Midbrain (tissue), 1 donor: ENCODE measurements at places on chromosomes 13 and 19.

GRCh38 chr13:69857183-69857821 lies 250.3 kb upstream of the ATXN8OS start:
- peak; percentile 20 for DNase-seq

- DNase-seq: no peak
Measured at GRCh38 chr19:1336079-1336684, 47.5 kb upstream of the NDUFS7 start.

DNA sequence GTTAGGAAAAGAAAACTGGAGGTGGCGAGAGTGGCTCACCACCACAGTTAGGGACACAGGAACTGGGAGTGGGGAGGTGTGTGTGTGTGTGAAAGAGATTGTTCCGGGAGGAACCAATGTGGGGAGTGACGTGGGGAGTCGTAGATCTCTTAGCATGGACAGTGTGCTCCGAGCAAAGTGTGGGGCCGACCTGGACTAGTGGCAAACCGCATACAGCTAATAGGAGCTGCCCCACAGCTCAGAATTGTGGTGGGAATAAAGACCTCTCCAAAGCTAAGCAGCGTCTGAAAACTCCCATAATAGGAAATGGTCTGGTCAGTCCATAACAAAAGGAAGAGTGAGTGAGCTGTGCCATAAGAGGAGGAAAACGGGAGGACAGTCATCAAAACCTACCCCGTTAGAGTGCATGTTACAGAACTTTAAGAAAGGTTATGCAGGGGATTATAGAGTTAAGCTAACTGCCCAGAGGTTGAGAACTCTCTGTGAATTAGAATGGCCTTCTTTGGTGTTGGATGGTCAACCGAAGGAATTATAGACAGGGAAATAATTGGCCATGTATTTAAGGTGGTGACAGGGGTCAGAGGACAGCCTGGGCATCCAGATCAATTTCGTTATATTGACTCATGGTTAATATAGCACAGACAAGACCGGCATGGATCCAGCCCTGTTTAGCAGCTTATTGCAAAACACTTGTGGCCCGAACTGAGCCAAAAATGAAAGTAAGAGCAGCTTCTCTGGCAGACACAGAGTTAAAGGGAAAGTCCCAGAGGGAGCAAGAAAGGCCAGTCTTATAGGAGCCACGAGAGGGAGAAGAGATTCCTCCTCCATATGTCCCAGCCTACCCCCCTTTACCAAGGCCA lies 8.9 kb upstream of the SLC15A1 start:
- no peak for DNase-seq

DNA sequence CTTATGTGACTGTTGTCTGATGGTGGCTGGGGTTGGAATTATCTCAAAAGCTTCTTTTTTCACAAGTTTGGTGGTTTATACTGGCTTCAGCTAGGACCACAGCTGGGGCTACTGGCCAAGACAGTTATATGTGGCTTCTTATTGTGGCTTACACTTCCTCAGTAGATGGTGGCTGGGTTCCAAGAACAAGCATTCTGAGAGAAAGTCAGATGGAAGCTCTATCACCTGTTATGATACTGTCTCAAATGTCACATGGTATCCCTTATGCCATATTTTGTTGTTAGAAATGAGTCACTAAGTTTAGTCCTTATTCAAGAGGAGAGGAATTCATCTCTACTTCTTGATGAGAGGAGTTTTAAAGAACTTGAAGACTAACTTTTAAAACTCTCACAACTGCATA lies 41.6 kb downstream of the NDFIP2 start:
- no peak for DNase-seq

GRCh38 chr19:49718511-49718910 lies 27.6 kb downstream of the CPT1C start:
- no peak for DNase-seq

GRCh38 chr13:107886118-107886517 lies 329.2 kb downstream of the LIG4 start:
- no peak for DNase-seq

DNA sequence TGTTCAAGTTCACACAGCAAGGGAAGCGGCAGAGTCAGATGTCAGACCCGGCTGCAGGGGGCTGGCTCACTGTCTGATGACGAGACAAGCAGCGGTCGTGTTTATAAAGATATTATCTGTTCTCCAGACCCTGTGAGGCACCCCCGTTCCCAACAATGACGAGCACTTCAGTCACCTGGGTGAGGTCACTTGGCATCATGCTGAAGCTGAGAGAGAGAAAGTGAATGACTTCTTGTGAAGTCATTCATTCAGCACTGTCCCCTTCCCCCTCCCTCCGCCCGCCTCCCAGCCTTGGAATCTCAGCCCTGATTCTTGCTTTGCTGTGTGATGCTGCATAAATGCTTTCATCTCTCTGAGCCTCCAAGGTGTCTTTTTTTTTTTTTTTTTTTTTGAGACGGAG lies 4.9 kb upstream of the LYPD3 start:
- no peak for DNase-seq

DNA sequence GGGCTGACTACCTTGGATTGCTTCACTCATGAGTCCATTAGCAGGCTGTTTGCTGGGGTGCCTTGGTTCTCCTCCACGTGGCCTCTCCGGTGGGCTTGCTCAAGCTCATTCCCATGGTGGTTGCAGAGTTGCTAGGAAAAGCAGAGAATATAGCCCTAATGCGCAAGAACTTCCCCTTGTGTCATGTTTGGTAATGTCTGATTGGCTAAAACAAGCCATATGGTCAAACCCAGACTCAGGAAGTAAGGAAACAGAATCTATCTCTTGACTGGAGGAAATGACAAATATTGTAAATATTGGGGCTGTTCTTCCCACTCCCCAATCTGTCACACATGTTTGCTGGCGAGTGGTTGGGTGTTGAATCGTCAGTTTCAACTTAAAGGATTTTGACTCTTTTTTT lies 12.1 kb downstream of the NFILZ start:
- no peak for DNase-seq

DNA sequence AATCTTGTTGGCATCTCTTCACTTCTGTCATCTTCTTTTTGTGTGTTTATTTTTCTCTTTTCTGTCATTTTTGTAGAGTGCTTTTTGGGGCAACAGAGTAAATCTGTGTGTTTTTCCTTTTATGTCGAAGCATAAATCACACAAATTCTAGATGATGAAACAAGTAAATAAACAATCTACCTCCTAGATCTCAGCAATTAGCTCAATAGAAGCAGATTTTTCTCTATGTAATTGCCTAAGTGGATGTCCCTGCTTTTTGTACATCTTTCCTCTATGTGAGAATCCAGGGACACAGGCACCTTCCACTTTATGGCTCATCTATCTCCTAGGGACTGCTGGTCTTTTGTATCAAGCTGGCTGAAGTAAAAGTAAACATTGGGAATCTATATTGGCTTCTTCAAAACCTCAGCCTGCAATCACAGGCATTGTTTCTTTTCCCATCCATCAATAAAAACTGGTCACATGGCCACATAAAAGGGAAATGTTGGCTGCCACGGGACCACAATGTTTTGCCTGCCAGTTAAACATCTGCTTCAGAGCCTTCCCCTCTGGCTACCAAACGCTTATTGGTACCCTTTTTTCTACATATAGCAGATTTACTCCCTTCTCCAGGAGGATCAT lies 323.8 kb downstream of the LMO7 start:
- DNase-seq: no peak

DNA sequence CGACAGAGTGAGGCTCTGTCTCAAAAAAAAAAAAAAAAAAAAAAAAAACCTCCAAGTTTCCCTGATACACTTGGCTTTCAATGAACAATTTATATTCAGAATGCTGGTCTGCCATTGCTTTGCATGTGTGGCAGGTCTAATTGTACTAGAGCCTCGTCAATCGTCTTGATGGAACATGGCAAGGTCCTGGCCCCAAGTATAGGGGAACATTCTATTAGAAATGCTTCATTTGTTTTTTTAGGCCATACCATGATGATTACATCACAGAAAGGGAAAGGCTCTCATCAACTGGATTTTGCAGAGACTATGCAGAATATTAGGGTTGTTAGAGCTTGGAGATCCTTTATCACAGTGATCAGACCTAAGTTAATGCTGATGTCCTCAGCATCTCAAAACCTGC lies 28.0 kb downstream of the SPRY2 start:
- DNase-seq: no peak

DNA sequence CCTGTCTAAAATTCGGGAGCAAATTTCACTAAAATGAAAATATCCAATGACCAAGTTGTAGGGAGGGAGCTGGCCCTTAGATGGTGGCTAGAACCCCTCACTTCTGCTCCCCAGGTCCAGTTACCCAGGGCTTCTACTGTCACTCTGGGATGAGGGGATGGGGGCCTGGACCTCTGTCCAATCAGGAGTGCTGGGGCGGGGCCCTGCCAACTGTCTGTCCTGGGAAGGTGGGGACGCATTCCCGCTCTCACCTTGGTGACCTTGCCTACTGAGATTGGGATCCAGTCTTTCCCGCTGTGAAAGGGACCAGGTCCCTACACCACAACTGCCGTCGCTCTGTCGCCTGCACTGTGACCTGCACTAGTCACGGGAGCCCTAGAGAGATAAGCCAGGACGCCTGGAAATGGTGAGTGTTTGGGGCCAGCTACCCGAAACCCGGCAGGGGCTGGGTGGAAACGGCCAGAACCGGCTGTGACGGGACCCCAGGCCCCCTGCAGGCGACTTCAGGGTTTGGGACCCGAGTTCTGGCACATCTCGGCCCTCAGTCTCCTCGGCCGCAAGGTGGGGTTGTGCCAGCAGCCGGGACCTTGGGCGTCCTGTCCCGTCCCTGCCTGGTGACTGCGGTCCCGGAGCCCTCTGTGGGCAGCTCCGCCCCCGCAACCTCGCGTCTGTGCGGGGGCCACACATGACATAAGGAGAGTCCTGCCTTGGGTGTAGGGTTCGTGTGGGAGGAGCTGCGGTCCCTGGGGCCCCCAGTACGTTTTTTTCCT lies 22.8 kb downstream of the ZNF20 start:
- DNase-seq: no peak

DNA sequence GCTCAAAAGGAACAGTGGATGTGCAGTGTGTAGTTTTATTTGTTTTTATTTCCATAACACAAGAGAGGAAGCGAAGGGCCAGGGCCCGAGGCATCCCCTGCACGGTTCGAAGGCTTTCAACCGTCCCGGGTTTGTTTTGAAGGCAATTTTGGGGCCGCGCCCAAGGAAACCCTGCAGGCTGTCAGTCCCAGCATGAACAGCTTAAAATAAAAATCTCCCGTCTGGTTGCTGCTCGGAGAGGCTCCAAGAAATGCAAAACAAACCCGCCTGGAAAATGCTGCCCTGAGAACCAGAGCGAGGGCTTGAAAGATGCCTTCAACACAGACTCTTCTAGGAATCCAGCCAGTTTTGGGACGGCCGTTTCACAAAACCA lies 16.0 kb downstream of the LSM4 start:
- peak; percentile 31 for DNase-seq

DNA sequence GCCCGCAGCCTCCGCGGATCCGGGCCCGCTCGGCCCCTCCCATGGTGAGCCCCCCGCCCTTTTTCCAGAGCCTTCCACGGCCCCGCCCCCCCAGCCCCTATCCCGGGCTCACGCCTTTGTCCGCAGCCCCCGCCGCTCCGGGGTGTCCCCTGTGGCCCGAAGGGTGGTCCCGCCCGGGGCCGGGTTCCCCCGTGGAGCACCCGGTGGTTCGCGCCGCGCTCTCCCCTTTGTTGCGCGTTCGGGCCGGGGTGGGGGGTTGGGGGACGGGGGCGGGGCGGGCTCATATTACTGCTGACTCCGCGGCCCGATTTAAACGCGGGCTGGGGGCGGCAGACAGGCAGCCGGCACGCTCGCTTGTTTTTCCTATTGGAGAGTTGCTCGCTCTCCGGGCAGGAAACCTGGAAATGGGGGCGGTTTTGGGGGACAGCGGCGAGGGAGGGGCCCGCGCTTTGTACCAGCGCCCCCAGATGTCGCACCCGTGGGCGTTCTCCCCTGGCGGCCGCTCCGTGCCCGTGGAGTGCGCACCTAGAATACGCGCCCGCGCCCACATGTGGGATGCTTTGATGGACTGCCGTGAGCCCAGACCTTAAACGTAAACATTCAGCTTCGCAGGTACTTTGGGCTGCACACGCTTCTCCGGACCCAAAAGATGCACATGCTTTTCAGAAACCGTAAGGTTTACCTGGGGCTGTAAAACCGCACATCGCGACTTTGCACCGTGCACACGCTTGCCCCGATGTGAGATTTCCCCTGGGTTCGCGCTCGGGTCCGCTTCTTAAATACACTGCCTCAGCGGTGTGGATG lies 699 bp downstream of the PTOV1 start:
- DNase-seq: no peak

GRCh38 chr19:23254141-23254910 lies 4.1 kb upstream of the ZNF724 start:
- no peak for DNase-seq

DNA sequence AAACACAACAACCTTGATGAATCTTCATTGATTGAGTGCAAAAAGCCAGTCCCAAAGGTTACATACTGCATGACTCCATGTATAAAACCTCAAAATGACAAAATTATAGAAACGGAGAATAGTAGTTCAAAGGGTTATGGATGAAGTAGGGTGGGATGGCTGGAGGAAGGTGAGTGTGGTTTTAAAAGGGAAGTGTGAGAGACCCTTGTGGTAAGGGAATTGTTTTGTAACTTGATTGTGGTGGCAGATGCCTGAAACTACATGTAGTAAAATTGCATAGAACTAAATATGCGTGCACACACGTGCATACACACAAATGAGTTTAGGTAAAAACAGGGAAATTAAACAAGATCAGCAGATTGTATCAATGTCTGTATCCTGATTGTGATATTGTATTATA lies 340.7 kb downstream of the MTUS2 start:
- no peak for DNase-seq

DNA sequence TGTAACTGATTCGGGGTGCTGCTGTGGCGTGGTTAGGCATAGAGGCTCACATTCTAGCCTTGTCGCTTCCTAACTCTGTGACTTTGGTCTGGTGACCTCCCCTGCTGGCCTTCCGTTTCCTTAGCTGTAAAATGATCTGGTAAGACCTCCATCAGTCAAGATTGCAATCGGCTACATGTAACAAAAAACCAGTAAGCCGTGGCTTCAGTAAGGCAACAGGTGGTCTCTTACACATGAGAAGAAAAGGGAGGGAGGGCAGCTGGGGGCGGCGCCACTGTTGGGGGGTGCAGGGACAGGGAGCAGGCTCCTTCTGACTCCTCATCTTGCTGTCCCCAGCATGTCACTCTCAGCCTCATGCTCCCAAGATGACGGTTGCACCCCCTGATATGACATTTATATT lies 148.0 kb downstream of the SIPA1L3 start:
- DNase-seq: no peak

DNA sequence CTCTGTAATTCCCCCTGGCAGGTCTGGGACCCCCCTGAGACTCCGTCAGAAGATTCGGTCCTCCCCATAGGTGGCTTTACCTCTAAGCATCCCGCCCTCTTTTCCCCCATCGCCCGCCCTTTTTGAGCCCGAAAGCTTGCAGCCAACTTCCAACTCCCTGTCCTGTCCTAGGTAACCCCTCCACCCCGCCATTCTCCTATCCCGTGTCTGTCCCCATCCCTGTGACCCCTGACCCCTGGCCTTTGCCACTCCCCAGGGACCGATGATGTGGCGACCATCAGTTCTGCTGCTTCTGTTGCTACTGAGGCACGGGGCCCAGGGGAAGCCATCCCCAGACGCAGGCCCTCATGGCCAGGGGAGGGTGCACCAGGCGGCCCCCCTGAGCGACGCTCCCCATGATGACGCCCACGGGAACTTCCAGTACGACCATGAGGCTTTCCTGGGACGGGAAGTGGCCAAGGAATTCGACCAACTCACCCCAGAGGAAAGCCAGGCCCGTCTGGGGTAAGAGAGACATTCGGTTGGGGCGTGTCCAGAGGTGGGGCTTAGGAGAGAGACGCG lies 488 bp downstream of the RCN3 start:
- DNase-seq: no peak
